ENCODE measurements at places on chromosomes 13 and 19. TPM values are rescaled to one million over a fixed set of nuclear protein-coding genes. Genes with fewer than 3 reads are reported as not detected.

FOSB gene
- polyA plus RNA-seq: 138 TPM

CATSPERD gene
- not detected for polyA plus RNA-seq

CACTIN gene
- 28.2 TPM for polyA plus RNA-seq

FLT1 gene
- polyA plus RNA-seq: 28.4 TPM

DNA sequence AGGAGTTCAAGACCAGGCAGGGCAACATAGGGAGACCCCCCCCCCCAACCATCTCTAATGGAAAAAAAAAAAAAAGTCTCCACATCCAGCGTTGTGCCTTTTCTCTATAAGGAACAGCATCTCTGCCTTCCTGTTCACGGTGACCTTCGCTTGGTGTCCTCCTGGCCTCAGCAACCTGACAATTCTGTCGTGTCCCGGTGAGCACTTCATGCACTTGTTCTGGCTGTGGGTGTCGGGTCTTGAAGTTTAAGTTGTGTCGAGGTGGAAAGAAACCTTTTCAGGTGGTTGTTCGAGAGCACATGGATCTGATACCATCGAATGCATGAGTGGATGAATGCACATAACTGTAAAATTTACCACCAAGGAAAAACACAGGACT is 594 bp downstream of the ZNF559 start:
- DNase-seq: no peak

GRCh38 chr13:103908911-103909310 is 842.7 kb upstream of the SLC10A2 start:
- no peak for DNase-seq

- no peak for DNase-seq
Observed at GRCh38 chr19:7879836-7880235, 5.6 kb upstream of the PRR36 start.

DIRAS1 gene
- polyA plus RNA-seq: 1.6 TPM

DNA sequence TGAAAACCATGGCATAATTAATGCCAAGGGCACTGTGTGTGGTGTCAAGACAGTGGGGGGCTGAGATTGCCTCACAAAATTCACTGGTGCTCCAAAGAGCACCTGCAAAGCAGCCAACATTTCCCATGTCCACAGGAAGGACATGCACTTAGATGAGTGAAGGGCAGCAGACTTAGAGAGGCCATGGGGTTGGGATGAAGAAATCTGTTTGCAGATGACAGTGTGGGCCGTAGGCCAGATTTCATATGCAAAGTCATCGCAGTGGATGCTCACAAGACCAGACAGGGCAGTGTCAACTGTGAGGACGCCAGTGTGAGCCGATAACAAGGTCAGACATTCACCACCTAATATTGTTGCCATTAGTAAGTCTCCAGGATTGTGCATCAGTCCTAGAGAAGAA is 773.4 kb downstream of the EFNB2 start:
- no peak for DNase-seq

- DNase-seq: peak; percentile 81
Observed at GRCh38 chr13:80338781-80339562, 2.0 kb downstream of the SPRY2 start.

- no peak for DNase-seq
Observed at GRCh38 chr13:73212482-73212881, 153.7 kb downstream of the KLF5 start.

FCAR gene
- 0.89 TPM for polyA plus RNA-seq

VPS36 gene
- 79.5 TPM for polyA plus RNA-seq

EDNRB gene
- 114 TPM for polyA plus RNA-seq

DNA sequence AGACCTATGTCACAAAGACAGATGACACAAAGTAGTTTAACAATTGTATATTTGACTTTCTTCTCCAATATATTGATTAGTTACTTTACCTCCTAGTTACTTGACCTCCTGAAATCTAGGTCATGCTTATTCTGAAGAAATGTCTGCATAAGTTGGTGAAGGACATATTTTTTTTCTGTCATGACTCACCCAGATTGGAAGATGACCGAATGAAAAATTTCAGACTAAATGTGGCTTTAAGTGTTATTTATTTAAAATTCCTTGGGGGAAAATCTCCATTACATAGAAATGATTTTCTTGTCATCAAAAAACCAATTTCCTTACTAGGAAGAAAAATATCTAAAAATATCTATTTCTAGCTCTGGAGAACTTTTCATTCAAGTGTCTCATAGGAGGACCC is 217.1 kb downstream of the POSTN start:
- no peak for DNase-seq

- no peak for DNase-seq
Observed at GRCh38 chr19:29945433-29945832, 3.4 kb downstream of the URI1 start.

ZNF317 gene
- 32.6 TPM for polyA plus RNA-seq

DNA sequence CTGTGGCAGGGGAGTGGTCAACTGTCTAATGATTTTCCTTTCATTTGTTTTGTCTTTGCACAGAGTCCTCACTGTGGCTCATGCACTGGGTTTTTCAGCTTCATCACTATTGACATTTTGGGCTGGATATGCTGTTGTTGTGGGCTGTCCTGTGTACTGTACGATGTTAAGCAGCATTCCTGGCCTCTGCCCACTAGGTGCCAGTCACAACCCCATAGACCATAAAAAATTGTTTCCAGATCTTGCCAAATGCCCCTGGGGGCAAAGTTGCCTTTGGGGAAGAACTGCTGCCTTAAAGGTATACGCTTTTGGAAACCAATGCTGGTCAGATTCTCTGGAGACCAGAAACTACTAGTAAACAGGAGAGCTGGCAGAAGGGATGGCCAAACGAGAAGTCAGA is 310.4 kb downstream of the SPRY2 start:
- no peak for DNase-seq

GRCh38 chr19:37992761-37993160 is 85.8 kb downstream of the SIPA1L3 start:
- DNase-seq: no peak

- DNase-seq: no peak
Observed at GRCh38 chr19:47379381-47379938, 30.3 kb downstream of the DHX34 start.

DNA sequence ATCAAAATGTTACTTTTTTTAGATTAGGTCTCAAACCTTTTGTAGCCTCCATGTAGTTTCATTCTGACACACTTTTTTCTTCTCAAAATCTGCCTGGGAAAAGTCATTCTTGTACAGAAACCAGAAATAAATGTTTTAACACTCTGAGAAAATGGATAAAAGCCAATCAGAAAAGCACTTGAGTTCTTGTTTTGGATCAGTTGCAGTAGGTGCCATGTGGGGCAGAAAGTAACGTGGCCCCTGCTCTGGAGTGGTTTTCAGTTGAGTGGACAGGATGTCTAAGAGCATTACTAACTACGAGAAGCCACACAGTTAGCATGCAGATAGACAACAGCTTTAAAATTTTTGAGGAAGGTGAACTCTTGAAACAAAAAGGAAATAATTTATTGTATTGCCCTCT is 19.1 kb downstream of the GPR183 start:
- DNase-seq: no peak

GRCh38 chr13:32277839-32278238 is 37.3 kb downstream of the ZAR1L start:
- DNase-seq: no peak

DNA sequence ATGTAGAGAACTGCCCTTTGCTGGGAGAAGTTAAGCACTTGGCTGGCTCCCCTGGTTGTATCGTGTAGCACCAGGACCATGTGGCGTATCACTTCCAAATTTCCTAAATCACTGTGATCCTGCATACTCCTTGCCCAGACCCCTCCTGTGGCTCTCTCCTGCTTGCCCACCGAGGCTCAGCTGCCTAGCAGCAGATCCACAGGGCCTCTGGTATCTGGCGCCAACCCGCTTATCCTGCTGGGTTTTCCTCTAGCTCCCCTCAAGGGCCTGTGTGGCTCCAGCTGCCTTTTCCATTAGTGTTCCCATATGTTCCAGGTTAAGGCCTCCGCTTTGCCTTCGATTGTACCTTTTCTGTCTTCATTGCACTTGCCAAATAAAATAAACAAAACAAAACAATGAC is 16.5 kb downstream of the LRCH1 start:
- DNase-seq: no peak

DNA sequence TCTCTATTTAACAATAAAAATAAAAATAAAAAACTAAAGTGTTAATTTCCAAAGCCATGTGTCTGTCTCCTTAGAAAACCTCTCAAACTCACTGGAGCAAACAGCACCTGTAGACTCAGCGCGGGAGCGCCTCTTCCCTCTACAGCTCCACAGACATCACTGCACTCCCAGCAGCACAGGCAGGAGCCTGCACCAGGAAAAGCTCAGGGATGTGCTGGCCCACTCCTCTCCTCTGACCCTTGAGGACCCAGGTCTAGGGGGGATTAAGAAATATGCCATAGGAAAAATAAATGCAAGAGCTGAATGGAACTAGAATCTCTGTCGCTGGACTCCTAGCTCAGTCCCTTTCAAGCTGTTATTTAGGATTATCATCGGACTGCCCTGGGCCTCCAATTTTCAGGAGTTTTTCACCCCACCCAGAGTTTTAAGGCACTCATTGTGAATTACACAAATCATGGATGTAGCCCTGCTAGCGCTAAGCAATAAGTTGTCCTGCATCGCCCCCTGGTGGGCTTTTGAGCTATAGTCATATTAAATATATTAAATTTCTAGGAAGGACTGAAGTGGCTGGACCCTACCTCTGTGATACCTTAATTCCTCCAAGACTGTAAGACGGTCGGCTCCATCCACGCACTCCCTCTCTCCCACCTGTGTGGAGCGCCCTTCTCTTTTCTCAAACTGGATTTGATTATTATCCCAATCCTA is 333.9 kb downstream of the UQCRFS1 start:
- DNase-seq: no peak

GRCh38 chr19:48970923-48971395 is 5.8 kb downstream of the FTL start:
- no peak for DNase-seq

DNA sequence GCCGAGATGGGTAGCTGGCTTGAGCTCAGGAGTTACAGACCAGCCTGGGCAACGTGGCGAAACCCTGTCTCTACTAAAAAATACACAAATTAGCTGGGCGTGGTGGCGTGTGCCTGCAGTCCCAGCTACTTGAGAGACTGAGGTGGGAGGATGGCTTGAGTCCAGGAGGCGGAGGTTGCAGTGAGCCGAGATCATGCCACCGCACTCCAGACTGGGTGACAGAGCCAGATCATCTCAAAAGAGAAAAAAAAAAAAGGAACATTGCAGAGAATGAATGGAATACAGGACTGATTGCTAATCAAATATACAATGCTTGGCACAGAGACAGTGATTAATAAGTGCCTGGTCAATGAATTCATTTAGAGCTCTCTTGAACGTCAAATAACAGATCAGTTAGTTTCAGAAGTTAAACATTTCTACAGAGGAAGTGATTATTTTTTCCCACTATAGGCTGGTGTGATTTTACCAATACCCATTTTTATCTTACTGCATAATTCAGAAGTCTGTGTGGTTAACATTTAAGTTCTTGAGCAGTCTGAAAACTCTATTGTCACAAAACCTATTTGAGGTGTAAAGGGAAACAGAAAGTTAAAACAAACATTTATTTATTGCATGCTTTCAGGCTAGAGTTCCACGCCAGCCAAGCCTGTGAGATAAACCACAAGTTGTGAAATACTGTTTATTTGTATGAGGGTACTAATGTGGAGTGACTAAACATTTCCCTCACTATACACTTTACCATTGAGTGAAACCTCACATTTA is 7.7 kb upstream of the TBC1D4 start:
- peak; percentile 57 for DNase-seq

EPSTI1 gene
- polyA plus RNA-seq: 15.0 TPM

C3 gene
- polyA plus RNA-seq: 28.7 TPM

ZIC2 gene
- 0.14 TPM for polyA plus RNA-seq

GRCh38 chr19:1650650-1651567 is 1.5 kb downstream of the TCF3 start:
- peak; percentile 71 for DNase-seq

- no peak for DNase-seq
Observed at GRCh38 chr13:51066091-51066831, 44.8 kb downstream of the C13orf42 start.

- DNase-seq: no peak
Observed at GRCh38 chr19:33125929-33126388, 6.0 kb upstream of the WDR88 start.

PINLYP gene
- polyA plus RNA-seq: 17.4 TPM

ZNF846 gene
- 32.2 TPM for polyA plus RNA-seq

- no peak for DNase-seq
Observed at GRCh38 chr13:38804536-38804935, 117.7 kb downstream of the FREM2 start.

- DNase-seq: no peak
Observed at GRCh38 chr13:37366044-37366770, 232.4 kb downstream of the POSTN start.

DNA sequence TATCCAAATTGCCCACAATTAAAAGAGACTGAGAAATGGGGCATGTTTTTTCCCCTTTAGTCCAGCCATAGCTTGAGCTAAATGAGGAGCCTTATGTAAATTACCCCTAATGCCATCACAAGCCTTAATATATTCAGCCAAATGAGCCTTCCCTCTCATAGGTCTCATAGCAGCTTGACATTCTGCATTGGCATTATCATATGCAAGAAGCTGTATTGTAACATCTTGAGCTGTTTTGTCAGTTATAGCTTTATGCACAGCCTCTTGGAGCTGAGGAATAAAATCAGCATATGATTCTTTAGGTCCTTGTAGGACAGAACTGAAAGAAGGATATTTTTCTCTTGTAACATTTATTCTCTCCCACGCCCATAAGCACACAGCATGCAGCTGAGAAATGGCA is 153.2 kb downstream of the ZNF486 start:
- no peak for DNase-seq

GRCh38 chr19:37948362-37948761 is 41.4 kb downstream of the SIPA1L3 start:
- no peak for DNase-seq

DNA sequence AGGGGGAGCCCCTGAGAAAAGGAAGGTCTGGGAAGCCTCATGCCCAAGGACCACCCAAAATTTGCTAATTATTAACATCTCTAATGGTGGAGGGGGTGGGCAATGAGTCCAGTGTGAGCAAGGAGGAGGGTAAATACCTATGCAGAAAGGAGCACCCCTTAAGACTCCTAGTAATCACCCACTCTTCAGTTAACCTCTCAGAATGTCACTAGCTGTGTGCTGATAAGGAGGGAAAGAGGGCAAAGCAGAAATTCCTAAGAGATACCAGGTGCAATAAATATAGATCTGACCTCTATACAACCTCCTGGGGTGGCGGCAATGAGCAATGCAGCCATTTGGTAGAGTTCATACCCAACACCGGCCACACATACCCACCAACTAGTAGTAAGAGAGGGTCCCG is 12.7 kb upstream of the DPY19L3 start:
- DNase-seq: no peak

- peak; percentile 69 for DNase-seq
Observed at GRCh38 chr19:17049711-17050280, 23.2 kb upstream of the CPAMD8 start.

- DNase-seq: peak; percentile 91
Observed at GRCh38 chr19:39824143-39825092, 9.5 kb downstream of the DYRK1B start.

DNA sequence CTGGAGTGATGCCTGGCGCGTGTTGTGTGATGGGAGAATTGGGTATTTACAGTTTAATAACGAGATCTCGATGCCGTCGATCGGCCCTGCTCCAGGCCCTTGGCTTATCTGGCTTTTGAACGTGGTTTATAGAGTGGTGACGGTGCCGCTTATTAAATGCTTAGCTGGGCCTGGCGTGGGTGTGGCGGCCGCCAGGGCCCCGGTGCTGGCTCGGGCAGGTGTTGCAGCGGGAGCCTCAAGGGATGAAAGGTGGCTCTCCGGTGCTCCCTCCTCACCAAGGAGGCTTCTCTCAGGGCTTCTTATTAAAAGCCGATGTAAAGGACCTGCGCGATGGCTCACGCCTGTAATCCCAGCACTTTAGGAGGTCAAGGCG is 173.8 kb downstream of the KDM4B start:
- DNase-seq: no peak
